ENCODE measurements at places on chromosomes 16 and 17.
A peak's percentile ranks its signal among the peaks of the same experiment; 100 is the strongest.

DNA sequence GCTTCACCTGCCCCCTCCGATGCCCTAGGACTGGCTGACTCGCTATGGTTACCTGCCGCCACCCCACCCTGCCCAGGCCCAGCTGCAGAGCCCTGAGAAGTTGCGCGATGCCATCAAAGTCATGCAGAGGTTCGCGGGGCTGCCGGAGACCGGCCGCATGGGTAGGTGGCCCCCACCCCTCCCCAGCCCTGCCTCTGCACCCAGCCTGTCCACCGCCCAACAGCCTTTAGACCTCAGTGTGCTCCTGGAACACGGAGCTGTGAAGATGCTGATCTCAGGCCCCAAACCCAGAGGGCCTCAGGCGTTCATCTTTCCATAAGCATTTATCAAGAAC is 993 bp downstream of the MMP25 start:
- DNase-seq, result no peak

GRCh38 chr16:11094857-11095565 is 150.6 kb downstream of the CLEC16A start:
- no peak for DNase-seq

DNA sequence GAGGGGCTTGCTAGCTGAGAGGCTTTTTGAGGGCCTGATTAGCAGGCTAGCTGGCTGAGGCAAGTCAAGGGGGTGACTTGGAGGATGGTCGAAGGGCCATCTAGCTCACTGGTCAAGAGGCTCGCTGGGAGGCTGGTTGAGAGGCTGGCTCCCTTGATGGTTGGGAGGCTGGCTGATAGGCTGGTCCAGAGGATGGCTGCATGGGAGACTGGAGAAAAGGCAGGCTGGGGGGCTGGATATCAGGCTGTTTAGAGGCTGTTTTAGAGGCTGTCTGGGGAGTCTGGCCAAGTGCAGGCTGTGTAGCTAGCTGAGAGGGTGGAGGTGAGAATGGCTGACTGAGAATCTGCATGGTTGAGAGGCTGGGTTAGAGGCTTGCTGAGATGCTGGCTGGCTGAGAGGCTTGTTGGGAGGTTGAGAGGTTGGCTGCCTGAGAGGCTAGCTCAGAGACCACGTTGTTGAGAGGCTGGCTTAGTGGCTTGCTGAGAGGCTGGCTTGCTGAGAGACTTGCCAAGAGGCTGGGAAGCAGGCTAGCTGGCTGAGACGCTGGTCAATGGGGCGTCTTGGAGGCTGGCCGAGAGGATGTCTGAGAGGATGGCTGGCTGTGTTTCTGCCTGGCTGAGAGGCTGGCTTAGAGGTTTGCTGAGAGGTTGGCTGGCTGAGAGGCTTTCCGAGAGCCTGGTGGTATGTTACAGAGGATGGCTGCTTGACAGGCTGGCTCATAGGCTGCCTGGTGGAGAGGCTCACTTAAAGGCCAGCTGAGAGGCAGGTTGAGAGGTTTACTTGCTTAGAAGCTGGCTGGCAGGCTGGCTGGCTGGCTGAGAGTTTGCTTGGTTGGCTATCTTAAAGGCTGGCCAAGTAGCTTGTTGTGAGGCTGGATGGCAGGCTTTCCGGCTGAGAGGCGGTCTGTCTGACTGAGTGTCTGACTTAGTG is 36.6 kb upstream of the ACSM2B start:
- no peak for DNase-seq

DNA sequence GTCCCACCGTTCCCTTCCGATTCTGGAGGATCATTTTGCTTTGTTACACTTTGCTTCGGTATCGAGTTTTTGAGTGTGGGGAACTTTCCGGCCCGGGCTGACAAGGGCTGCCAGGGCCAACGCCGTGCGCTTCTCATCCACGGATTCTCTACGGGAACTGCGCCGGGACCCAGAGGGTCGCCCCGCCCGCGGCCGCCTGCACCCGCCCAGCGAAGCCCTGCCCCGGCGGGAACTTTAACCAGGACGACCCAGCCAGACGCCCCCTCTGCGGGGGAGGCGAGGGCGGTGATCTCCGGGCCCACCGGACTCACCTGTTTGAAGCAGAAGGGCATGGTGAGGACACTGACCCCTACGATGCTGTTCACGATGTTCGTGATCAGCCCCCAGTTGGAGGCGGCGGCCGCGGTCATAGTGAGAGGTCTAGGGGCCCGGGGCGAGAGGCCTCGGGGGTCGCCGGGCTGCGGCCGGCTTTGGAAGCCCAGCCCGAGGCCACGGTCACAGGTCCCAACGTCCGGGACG is 536 bp downstream of the SLC38A10 start:
- DNase-seq, result no peak

DNA sequence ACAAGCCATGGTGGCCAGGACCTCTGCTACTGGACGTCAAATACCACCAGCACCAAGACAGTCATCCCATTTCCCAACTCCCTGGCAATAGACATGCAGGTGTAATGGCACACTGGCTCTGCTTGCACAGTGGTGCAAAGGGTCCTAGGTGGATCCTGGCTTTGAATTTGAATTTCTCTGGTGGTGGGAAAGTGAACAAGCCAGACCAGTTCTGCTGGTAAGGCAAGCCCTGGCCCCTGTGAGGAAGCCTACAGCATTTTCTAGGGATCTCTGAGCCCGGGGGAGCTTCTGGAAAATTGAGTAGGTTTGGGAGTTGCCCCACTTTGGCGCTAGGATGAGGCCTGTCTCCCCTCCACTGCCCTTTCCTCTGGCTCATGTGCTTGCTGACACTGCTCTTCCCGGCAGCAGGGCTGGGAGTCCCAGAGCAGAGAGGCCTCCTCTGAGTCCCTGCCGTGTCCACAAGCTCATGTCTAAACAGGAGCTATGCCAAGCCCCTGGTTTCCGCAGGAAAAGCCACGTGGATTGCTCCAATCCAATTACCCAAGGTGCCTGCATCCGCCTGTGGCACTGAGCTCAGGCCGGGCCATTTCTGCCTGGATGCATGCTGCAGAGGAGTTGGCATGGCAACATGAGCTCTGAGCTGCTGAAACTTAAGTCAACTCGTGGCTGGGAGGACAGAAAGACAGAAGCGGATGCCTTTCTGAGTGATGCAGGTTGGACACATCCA is 67.0 kb downstream of the PRMT7 start:
- no peak for DNase-seq

DNA sequence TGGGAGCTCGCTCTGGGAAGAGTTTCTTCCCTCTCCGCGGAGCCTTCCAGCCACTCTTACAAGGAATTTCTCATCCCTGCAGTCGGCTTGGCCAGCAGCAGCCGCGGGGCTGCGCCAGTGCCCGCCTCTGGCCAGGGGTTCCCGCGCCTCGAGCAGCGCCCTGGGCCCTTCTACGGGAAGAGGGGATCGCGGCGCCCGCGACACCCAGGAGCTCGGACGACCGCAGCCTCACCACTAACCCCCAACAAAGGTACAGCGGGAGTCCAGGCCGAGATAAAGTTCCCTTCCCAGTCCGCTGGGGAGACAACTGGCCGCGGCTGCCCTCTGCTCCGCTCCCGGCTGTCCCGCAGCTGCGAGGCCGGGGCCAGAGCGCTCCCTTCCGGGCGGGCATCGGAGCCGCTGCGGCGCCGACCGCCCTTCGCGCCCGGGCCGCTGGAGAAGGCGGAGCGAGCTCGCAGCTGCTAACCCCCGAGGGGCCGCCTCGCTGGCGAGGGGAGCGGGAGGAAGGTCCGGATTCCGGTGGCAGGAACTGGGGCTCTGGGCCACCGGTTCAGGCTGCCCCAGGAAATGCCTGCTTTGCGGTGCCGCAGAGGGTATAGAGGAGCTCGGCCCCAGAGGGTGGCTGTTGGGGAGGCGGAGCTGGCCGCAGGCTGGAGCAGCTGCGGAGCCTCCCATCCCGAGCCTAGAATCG is 3.6 kb upstream of the HS3ST3B1 start:
- DNase-seq, result no peak

DNA sequence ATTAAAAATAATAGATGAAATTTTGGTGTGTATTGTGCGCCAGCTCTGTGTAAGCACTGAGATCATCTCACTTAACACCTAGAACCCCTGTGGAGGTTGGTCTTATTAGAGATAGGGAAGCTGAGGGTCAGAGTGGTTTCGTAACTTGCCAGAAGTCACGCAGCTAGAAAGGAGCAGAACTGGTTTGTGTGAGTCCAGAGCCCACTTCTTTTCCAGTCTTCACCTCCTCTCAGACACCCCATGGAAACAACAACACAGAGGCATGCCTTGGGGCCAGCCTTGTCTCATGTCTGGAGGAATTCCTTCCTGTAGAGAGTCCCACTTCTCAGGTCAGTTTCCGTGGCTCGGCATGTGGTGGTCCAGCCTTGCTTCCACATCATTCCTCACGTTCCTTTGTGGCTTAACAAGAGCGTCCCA is 16.5 kb downstream of the YPEL2 start:
- no peak for DNase-seq

DNA sequence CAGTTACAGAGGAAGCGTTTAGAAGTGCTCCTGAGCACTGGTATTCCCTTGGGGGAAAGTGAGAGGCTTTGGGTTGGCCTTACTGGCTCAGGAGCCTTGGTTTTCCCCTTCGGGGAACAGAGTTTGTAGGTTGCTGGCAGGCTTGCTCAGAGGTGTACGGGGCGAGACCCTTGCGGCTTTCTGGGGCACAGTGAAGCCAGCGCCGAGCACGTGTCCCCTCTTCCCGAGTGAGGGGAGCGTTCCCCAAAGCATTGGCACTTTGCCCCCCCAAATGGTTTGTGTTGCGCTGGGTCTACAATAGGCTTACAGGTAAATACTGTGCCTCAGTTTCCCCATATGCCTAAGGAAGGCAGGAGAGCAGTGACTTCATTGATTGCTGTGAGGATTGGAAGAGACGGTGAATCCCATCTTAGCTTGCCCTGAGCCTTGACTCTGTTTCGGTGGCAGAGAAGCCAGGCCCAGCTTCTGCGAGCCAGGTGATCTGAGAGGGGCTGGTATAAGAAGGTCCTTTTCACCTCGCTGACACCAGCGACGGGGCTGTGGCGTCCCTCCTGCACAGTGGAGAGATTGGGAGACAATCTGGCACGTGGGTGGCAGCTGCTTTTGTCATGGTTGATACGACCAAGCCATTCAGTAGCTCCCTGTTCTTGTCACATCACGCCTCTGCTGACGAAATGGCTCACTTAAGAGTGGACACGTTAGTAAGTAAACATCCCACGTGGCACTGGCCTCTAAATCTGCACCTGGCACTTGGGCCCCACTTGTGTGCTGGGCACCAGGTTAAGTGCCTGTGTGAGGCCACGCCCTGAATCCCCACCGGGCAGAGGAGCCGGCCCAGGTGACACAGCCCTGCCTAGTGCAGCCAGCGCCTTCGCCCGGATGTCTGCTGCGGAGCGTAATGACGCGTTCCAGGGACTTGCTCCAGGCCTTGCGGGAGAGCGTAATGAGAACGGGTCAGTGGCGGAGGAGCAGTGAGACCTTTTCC is 55.0 kb downstream of the MEAK7 start:
- peak; percentile 59 for DNase-seq

- no peak for DNase-seq
Measured at GRCh38 chr17:50949128-50949988, 83.2 kb upstream of the TOB1 start.

- DNase-seq, result peak; percentile 65
Measured at GRCh38 chr16:3655396-3656159, 1.1 kb downstream of the DNASE1 start.

- DNase-seq, result no peak
Measured at GRCh38 chr16:17448640-17449638, 21.8 kb downstream of the XYLT1 start.

- DNase-seq, result no peak
Measured at GRCh38 chr16:998211-998610, 16.6 kb downstream of the SOX8 start.

- DNase-seq, result no peak
Measured at GRCh38 chr16:4928227-4928626, 8.7 kb downstream of the PPL start.

- DNase-seq, result no peak
Measured at GRCh38 chr17:31715446-31715845, 143.6 kb downstream of the COPRS start.
